ENCODE measurements at places on chromosomes 7 and 10.

- DNase-seq, result no peak
Observed at GRCh38 chr10:59735296-59735695, 18.0 kb downstream of the MRLN start.

DNA sequence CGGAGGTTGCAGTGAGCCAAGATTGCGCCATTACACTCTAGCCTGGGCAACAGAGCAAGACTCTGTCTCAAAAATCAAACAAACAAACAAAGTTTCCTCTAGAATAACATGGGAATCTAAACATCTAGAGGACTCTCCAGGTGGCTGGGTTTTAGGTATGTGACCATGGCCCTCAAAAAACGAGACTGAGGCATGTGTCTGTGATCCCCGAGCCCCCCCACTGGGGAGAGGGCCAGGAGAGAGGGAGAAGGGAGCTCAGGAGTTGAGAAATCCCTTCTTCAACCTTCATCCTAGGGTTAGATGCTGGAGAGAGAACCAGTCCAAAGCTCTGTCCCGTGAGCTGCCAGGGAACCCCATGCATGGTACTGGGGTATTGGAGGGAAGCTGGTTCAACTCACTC, 188.0 kb upstream of the LYZL2 start:
- no peak for DNase-seq

DNA sequence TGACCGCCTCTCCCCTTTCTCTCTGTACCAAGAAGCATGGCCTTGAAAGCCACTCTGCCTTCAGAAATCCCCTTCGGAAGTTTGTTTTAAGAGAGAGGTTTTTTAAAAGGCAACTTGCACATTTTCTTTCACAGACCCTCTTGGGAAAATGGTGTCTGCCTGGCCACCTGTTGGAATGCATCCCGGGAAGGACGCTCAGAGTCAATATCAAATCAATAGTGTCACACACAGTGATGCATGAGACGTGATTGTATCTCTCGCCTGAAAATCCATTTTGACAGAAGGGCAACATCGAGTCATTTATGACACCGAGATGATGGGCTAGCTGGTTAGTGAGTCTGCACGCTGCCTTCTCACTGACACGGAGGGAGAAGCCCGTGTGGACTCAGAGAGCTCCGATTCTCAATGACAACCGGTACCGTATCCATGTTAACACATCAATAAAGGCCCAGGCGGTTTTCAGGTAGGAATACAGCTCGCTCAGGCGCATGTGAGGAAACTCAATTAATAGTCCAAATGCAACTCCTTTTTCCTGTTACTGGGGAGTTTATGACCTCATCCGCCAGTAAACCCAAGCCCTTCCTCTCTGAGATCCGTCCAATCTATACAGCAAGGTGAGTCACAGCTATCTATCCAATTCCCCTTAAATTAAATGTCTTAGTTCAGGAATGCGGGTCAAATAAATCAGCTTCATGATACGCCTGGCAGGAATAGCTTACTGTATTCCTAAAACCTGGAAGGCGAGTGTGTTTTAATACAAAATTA, 621.5 kb upstream of the MKI67 start:
- no peak for DNase-seq

GRCh38 chr7:50332241-50333165, 28.0 kb downstream of the IKZF1 start:
- DNase-seq, result no peak

- no peak for DNase-seq
Observed at GRCh38 chr7:7524121-7524520, 11.6 kb downstream of the COL28A1 start.

DNA sequence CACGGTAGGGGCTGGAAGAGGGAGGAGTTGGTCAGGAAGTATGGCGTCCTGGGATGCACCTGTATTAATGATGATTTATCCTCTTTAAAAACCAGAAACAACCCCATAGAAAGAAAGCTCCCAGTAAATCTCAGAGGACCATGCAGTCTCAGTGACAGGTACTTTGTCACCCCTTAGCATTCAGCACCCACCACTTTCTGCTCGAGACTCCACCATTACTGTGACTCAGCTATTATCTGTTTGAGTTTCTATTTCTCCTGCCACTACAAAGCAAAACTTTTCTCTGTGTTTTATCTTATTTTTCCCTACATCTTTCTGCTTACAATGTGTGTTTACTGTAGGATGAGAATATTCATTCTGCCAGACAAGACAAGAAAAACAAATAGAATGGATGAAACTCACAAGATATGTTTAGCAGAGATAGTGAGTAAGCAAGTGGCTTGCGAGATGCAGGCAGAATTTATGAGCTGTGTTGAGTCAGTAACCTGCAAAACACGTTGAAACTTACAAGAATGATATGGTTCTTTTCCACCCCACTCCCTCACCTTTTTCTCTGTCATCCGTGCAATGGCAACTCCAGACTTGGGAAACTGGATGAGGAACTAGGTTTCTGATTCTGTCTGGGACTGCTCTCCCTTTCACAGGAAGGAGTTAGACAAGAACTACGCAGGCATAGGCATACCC, 127.1 kb downstream of the AOAH start:
- DNase-seq, result no peak

DNA sequence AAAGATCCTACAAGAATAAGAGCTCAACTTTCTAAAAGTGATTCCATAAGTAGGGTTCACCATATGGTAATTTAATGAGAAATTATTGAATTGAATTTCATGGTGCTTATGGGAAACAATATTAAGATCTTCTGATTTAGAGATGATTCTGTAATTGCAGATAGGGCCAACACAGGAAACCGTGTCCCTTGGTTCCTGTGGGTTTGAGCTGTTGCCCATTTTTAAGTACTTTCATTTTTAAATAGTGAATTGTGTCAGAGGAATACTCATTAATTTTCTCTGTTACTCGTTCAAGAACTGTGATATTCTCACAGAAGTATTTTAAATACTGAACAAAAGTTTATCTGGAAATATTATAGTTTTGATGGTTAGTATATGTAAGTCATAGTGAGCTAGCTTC, 129.2 kb downstream of the SRI start:
- DNase-seq, result no peak

GRCh38 chr10:29628311-29628710, 6.5 kb downstream of the SVIL start:
- DNase-seq, result no peak

GRCh38 chr10:80373502-80373901, 16.9 kb downstream of the DYDC2 start:
- no peak for DNase-seq

GRCh38 chr10:37467246-37467645, 341.8 kb downstream of the ANKRD30A start:
- DNase-seq, result no peak

GRCh38 chr7:99693427-99694200, 13.8 kb upstream of the CYP3A5 start:
- DNase-seq, result no peak

- no peak for DNase-seq
Observed at GRCh38 chr10:132282667-132283603, 24.8 kb downstream of the STK32C start.

- DNase-seq, result no peak
Observed at GRCh38 chr10:27998954-27999275, at the start of gene ODAD2. Gene ODAD2 (minus strand): TSS chr10:27999079. CDS start chr10:27995142, 3,937 bp downstream.

DNA sequence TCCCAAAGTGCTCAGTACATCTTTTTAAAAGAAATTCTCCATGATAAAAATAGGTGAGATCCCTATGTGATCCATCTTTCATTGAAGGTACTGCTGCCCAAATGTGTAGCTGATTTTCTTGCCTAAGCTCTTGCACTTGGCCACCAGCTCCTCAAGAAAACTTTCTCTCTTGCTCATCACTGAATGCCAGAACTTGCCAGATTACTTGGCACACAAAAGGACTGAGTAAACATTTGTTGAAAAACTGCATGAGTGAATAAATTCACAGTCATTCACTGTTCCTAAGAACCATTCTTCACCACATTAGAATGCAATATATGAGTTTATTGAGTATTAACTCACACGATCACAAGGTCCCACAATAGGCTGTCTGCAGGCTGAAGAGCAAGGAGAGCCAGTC, 99.9 kb downstream of the TRIL start:
- no peak for DNase-seq

GRCh38 chr10:101749047-101750016, 26.6 kb downstream of the FGF8 start:
- DNase-seq, result no peak

GRCh38 chr10:119738962-119739361, 13.1 kb downstream of the INPP5F start:
- DNase-seq, result no peak

DNA sequence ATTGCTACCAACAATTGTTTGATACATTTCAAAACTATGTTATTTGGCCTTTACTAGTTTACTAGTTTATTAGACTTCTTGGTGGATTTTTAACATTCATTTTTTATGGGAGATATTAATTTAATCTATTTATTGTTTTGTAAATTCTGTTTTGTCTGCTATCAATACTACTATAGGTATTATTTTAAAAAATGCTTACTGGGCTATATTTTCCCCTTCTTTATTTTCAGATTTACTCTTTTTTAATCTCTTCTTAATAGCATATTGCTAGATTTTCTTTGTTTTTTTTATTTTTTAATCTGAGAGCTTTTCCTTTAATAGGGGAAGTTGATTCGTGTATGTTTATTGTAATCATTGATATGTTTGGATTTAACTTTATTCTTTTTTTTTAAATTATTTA, 147.5 kb downstream of the CDK14 start:
- DNase-seq, result no peak

DNA sequence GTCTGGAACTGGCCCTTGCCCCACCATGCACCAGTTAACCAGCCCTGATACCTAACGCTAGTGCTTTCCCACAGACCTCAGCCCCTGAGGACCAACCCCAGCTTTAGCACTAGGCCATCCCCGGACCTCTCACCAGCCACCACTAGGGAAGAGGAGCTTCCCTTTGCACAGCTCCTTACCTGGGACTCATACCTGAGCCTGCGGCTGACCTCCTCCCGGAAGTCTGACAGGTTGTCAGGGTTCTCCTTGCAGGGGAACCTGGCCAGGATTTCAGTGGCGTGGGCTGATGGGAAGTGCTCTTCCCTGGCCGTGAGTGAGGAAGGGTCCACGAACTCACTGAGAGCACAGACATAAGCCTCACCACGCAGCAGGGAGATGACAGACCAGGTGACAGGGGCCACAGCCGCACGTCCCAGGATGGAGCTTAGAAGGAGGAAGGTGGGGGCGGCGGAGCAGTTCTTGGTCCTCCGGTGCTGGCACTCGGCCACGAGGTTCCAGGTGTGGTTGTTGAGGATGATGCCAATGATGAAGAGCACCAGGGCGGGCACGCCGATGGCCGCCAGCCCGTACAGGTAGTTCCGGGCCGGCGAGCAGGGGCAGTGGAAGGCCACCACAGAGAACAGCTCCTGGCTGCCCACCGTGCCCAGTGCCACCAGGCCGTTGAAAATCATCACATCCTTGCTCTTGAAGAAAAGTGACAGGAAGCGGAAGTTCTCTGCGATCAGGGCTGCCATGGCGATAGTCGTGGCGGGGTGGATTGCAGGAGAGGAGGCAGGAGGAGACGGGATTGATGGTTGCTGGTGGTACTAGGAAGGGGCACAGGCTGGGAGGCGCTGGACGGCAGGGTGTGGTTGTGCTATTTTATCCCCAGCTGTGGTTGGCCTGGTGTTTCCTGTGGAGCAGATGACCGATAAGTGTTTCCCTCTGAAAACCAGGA, 2.7 kb downstream of the CALHM2 start:
- no peak for DNase-seq

DNA sequence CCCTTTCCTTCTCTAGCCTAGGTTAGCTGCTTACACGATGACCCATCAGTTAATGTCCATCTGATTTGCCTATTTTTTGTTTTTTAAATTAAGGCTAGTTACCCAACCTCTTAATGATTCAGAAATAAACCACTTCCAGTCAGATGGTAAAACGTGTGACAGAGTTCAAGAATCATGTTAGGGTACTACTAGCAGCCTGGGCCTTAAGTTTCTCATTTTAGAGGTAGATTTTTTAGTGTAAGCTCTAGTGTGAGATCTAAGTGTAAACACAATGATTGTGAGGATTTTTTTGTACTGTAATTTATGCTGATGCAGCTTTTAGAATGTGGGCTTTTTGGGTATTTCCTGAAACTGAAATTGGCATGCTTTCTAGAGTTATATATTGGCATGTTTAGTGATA, 130.0 kb downstream of the CDK14 start:
- no peak for DNase-seq

DNA sequence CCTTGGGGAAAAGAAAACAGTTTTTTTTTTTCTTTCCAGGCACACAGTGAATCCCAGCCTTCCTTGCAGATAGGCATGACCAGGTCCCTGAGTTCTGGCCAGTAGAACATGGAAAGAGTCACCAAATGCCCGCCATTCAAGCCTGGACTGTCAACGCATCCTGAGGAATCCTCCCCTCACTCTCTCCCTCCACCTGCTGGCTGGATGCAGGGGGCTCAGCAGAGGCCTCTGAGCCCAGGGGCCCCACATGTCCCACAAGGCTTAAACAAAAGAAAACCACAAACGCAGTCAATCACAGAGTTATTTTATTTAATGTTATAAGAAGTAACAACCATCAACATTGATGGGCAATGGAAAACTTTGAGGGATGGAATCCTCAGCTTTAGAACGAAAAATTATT, 93.1 kb downstream of the JCAD start:
- no peak for DNase-seq

DNA sequence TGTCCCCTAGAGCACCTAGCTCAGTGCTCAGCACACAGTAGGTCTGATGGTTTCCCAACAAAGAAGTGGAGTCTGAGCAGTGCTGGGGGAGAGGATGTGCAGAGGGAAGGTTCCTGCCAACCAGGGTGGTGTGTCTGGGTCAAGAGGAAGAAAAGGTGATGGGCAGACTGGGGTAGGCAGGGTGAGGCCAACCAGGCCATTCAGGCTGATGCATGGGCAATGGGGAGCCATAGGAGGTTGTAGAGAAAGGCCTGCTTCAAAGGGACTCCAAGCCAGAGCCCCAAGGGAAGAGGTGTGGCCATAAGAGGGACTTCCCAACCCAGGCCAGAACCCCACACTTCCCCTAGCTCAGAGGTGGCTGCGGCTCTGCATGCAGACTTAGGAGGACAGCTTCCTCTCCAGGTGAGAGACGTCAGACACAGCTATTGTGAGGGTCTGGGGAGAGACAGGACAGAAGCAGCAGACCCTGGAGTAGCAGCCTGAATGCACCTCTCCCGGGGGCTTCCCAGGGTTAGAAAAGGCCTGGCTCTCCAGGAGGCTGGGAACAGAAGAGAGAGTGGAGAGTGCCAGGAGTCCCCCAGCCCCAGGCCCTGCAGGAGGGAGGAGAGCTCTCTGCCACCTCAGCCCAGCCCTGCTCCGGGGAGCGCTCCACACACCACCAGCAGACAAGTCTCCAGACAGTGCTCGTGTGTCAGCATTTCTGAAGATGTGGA, 87.4 kb upstream of the ZMIZ1 start:
- DNase-seq, result no peak

GRCh38 chr7:12431886-12432556, 28.4 kb upstream of the VWDE start:
- no peak for DNase-seq

- DNase-seq, result no peak
Observed at GRCh38 chr7:151244196-151244840, 4.2 kb downstream of the SMARCD3 start.

GRCh38 chr10:131657985-131658330, 242.8 kb upstream of the PPP2R2D start:
- no peak for DNase-seq

GRCh38 chr10:98006266-98006665, 24.2 kb downstream of the CRTAC1 start:
- no peak for DNase-seq

Measured in SIG-M5 (cell line).